ENCODE measurements at places on chromosomes 12 and 14.

- DNase-seq: no peak
These were observed 59.1 kb downstream of the ISCA2 start for GRCh38 chr14:74552623-74553022.

GRCh38 chr14:48943913-48944312, 642.3 kb downstream of the RPS29 start:
- no peak for DNase-seq

GRCh38 chr14:28773861-28774691, 7.5 kb downstream of the FOXG1 start:
- no peak for DNase-seq

DNA sequence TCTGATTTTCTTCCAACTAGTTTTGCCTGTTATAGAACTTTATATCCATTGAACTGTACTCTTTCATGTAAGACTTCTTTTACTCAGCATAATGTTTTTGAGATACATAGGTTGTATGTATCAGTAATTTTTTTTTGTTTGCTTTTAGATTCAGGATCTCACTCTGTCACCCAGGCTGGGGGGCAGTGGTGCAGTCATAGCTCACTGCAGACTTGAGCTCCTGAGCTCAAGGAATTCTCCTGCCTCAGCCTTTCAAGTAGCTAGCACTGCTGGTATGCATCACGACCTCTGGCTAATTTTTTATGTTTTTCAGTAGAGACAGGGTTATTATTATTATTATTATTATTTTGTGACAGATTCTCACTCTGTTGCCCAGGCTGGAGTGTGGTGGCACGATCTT, 65.0 kb upstream of the DDHD1 start:
- DNase-seq: no peak
